ENCODE measurements at places on chromosomes 12 and 14.

DNA sequence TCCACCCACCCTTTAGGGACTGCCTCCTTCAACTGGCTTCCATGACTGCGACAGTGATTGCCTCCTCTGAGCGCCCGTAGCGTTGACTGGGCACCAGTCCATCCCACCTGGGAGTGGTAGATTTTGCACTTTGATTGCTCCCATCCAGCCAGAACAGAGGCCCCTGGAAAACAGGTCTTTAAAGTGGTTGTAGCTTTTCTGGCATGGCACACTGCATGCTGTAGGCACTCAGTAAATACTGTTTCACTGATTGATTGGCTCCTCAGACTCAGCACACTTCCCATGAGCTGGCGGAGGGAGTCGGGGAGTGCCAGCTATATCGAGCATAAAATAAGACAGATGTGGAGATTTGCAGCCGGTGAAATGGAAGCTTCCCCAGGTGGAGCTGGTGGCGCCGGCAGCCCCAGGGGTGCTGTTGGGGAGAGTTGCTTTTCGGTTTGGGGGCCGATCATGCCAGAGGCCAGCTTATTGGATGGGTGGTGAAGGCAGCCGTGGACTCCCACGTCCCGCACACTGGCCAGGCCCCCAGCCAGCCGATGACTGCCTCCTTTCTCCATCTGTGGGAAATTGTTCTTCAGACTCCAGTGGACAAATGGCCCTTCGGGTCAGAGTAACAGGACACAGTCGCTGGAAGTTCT lies 200.2 kb downstream of the TSPAN9 start:
- DNase-seq = no peak

GRCh38 chr14:67170660-67171059 lies 18.6 kb upstream of the GARIN2 start:
- DNase-seq = no peak

- no peak for DNase-seq
Measured at GRCh38 chr12:49563951-49564685, 3.8 kb downstream of the MCRS1 start.

- DNase-seq = no peak
Measured at GRCh38 chr12:2633176-2633824, 161.5 kb upstream of the FKBP4 start.

DNA sequence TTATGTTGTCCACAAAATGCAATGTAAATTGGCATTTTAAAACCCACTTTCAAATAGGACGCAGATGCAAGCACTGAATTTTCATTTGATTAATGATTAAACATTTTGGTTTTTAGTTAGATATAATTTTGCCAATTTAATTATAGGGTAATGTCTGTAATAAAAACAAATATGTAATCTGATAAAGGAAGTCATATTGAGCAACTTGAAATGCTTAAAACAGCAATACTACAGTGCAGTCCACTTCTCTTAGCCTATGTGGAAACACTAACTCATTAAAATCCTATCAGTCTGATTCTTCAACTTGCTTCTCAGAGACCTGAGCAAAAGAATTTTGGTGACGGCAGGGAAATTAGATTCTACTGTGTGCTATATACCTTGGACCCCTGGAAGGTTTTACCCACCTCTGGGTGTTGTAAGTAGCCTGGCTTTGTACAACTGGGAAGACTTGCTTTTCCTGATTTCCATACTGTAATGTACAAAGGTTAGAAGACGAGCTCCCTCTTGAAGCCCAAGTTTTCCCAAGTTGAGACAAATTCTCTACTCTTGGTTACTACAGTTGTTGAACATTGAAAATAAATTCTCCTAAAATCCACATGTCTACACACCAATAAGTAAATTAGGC lies 4.1 kb downstream of the TRHDE start:
- DNase-seq = no peak

DNA sequence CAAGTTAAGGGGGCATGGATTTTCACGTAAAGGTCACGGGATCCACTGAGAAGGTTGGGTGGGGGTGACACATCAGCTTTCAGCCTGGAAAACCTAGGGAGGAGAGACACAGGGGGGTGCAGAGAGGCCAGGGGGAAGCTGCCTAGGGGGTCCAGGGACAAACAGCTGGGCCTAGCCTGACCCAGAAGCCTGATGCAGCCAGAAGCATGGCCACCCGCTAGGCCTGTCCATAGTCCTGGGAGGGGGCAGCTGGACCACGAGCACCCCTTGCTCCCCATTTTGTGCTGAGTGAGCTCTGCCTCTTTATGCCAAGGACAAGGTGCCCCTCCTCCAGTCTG lies 322.7 kb upstream of the RTL1 start:
- DNase-seq = no peak

DNA sequence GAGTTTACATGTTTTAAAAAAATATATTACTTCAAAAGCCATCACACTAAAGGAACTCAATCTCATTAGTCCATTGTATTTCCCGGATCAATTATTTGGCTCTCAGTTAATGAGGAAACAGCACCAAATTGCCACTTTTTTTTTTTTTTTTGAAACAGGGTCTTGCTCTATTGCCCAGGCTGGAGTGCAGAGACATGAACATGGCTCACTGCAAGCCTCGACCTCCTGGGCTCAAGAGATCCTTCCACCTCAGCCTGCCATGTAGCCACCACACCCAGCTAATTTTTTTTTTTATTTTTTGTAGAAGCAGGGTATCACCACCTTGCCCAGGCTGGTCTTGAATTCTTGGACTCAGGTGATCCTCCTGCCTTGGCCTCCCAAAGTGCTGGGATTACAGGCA lies 77.4 kb downstream of the CLIP1 start:
- DNase-seq = no peak

DNA sequence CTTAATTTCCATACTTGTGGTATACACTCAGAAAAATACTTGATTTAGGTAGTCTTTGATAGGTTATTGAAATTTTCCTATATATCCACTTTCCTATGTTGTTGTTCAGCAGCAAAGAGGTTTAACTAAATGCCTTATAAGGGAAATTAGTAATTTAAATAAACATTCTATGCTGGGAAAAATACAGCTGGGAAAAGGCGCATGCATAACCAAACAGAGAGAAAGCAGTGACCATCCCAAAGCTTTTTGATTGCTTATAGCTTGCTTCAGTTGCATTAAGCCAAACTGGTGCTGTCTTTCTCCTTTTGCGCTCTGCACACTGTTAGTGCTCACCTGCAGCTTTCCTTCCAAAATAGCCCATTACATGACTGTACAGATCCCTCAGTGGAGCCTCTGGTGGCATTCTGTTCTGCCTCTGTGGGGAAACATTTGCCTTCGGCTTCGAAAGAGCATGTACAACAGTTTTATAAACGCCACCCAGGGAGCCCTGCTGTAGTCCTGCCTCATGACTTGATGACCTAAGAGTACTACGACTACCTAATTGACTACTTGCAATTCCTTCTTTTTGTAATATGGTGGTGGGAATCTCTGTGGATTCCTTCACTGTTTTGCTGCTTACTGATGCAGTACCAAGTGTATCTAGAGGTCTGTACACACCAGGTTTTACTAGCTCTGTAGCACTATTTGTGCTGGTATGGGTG lies 120.8 kb downstream of the RALGAPA1 start:
- no peak for DNase-seq

GRCh38 chr14:89144066-89144465 lies 273.0 kb downstream of the FOXN3 start:
- DNase-seq = no peak

DNA sequence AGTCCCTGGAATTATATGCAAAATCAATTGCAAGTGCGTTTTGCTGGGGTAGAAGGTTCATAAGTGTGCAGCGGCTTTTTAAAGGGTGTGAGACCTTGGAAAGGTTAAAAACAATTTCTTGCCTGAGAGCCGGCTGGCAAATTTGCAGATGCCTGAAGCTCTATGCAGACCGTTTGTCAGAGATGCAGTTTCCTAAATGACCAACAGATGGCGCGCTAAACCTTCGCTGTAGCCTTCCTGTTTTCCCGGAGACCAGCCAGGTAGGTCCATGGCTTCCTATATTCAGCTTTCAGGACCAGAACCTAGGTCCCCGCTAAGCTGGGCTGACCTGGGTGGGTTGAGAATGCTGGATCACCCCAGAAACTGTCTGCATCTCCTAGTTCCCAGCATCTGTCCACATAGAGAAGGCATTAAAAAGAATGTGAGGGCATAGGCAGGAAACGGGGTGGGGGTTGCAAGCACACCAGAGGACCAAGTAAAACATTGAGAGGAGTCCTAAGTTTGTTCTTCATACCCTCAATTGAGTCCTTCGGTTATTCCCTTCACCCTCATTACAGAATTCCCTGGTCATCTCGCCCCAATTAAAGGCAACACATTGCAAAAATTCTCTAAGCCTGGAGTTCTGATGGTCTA lies 5.7 kb upstream of the NOS1 start:
- DNase-seq = peak; percentile 32

DNA sequence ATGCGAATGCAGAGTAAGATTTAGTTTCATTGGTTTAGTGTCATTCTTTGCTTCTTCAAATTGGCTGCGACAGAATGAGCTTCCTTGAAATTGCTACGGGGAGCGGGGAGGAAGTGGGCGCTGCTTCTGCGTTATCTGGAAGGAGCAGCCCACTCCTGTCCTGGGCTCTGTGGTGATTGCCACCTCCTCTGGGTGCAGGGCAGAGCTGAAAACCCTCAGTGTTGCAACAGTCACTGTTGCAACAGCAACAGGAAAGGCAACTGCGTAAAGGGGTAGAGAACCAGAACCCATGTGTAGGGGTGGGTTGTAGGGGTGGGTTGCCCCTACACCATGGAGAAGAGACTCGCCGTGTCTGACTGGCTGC lies 57.7 kb downstream of the MAX start:
- DNase-seq = no peak

DNA sequence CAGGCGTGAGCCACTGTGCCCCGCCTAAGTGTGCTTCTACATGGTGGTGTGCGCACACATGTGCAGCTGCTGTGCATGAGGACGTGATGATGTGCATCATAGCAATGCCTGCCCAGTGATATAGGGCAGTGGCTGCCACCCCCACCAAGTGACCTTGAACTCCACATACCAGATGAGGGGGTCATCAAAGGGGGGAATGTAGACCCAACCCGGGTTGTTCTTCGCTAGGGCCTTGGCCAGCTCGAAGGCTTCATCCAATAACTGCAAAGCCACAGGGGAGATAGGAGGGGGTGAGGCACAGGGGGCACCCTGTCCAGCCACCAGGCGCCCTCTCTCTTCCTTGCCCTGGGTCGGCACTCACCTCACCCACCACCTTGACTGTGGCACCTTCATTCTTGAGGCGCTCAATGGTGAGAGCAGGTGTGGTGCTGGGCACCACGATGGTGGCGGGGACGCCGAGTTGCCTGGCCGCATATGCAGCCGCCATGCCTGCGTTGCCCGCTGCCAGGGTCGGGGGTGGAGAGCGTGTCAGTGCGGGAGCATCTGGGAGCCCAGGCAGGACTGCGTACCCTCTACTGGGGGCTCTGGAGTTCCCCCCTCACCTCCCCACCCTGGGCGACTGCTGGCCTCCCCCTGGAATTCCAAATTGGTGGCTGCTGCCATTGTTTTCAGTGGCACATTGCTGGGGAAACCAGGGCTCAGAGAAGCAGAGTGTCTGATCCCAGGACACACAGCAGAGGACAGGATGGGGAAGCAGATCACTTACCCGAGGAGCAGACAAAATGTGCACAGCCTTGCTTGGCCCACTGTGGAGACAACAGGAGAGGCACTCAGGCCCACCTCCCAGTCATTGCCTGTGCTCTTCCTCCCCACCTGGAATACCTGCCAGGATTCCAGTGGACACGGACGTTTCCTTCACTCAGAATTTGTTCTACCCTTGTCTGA lies 5.1 kb downstream of the SDS start:
- no peak for DNase-seq

GRCh38 chr12:5733136-5733755 lies 211.8 kb downstream of the ANO2 start:
- DNase-seq = no peak

DNA sequence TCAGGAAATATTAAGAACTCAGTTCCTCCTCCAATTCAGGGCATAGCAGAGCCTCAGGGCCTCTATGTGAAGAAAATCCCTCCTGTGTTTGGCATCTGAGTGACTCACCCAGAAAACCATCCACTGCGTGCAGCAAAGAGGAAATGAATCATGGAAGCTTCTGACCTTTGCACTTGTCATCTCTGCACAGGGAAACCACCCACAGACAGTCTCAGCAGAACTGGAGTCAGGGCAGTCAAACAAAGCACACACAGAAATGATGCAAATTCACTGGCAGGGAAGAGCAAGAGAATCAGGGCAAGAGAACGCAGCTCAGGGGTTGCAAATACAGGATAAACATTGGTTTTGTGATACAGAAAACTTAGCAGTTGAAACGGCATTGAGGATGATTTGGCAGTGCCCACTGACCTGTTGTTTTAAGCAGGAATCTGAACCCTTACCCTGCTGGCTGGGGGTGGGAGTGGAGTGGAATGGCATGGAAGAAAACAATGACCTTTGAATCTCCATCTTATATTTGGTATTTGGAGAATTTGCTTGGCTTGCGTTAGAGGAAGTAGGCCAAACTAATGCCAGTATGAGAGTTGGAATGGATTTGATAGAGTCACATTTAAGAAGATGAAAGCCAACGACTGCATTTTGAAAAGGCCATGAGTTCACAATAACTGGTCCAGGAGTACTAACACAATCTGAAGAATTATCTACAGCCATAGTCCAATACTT lies 53.5 kb downstream of the PHLDA1 start:
- DNase-seq = peak; percentile 49
